ENCODE measurements at places on chromosomes 4 and X.

- H3K4me3 ChIP-seq: no peak overlapping the region
- no peak for DNase-seq
- no peaks in the 10 kb centered on the region for H3K27me3 ChIP-seq
- H3K4me1 ChIP-seq: no peaks in the 10 kb centered on the region
These were observed 708.1 kb downstream of the GLUD2 start for GRCh38 chrX:121755541-121755940.

DNA sequence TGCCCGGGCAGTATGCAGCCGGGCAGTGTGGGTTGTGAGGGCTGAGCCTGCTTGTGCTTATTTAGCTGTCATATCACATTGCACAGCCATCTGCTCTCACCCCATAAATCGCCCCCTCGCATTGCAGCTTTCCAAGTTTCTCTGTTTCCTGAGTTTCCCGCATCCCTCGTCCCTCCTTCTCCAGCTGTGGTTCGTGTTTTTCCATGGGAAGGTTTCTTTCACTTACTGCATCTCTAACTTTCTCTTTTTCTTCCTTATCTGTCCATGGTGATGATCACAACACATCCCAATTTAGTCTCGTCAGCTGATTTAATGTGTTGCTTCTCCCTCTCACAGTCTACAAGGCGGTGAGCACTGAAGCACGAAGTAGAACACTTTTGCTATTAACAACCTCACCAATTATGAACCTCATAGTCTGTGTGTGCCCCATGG is 118.1 kb downstream of the ENPP6 start:
- no peak overlapping the region for H3K4me3 ChIP-seq
- no peaks in the 10 kb centered on the region for H3K4me1 ChIP-seq
- no peaks in the 10 kb centered on the region for H3K27me3 ChIP-seq

- H3K4me1 ChIP-seq: peaks cover 5% of the 10 kb centered on the region
- H3K27me3 ChIP-seq: no peaks in the 10 kb centered on the region
- H3K27ac ChIP-seq: no peak overlapping the region
These were observed 133.8 kb downstream of the AFF1 start for GRCh38 chr4:87068583-87069021.

DNA sequence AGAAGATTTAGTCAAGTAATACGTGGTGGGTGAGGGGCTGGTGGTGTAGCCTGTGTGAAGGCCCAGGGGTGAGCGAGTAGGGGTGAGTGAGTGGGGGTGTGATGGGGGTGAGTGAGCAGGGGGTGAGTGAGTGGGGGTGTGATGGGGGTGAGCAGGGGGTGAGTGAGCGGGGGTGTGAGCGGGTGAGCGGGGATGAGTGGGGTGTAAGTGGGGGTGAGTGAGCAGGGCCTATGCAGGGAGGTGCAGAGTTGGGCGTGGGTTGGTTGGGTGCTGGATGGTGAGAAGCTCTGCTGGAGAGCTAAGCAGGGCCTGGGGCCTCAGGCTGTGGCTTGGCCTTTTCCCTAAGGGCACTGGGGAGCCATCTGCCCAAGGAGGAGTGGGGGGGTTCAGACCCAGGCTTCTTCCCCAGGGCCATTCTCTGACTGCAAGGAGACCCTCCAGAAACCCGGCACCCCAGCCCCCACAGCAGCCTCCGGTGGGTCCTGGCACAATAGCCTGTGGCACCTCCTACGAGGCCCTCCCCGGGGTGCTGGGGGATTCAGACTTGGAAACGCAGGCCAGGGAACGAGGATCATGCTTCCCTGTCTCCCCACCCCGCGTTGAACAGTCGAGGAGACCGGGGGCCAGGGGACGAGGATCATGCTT is 30.4 kb downstream of the SH3TC1 start:
- no peaks in the 10 kb centered on the region for H3K27me3 ChIP-seq
- H3K36me3 ChIP-seq: peaks cover 3% of the 10 kb centered on the region
- H3K27ac ChIP-seq: no peak overlapping the region
- no peak for DNase-seq
- peaks cover 7% of the 10 kb centered on the region for H3K4me1 ChIP-seq

DNA sequence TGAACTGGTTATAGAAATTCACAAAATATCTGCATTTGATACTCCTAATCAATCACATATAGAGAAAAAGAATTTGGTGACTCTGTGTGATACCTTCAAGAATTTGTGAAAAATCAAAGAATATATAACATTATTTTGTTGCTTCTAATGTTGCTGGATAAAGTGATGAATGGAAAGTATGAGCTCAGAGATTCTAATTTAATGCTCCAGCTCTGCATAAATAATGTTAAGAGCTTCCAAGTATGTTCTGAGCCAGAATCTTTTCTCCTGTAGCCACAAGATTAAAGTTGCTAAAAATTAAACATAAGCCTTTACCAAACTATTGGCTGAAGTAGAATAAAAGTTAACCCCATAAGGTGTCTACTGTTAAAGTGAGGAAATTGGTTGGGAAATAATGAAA is 294.7 kb upstream of the CT83 start:
- H3K27me3 ChIP-seq: no peaks in the 10 kb centered on the region
- H3K4me1 ChIP-seq: no peaks in the 10 kb centered on the region
- H3K36me3 ChIP-seq: no peaks in the 10 kb centered on the region
- no peak for DNase-seq

DNA sequence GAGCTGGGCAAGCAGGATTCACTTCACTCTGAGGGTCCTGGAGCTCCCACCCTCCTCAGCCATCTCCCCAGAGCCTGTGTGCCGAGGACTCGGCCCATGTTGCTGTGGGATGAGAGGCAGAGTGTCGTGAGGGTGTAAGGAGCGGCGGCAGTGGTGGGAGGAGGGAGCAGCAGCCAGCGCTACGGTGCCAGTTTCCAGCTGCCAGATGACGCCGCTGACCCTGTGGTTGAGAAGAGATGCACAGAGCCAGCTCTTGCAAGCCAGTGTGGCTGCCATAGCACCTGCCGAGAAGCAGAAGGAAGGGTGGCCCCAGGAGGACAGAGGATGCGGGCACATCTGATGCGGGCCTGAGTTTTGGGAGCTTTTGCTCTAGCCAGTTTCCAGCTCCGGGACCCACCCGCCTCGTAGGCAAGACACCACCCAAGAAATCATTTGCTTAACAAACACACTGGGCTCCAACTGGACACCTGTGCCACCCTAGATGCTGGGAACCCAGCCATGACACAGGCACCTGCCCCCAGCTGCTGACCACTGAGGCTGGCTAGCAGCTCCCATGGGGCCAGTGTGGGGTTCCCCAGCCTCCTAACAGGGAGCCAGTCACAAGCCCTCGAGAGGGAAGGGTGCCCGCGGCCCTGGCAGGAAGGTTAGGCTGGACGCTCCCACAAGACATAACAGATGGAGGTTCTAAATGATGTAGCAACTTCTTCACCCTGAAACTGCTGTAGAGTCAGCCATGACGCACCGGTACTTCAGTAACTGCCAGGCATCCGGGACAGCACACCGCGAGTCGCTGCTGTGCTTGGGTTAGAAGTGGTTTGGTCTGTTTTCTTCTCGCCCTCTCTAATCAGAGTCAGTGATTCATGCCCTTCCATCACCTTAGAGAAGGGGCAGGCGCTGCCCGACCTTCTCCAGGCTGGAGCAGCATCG is 8.9 kb downstream of the MSANTD1 start:
- H3K27me3 ChIP-seq: no peaks in the 10 kb centered on the region
- DNase-seq: peak; percentile 18
- H3K36me3 ChIP-seq: no peaks in the 10 kb centered on the region

GRCh38 chrX:5474282-5474681 is 754.4 kb downstream of the NLGN4X start:
- no peaks in the 10 kb centered on the region for H3K36me3 ChIP-seq
- no peaks in the 10 kb centered on the region for H3K4me1 ChIP-seq
- no peak overlapping the region for H3K27ac ChIP-seq
- H3K4me3 ChIP-seq: no peak overlapping the region

- H3K27ac ChIP-seq: no peak overlapping the region
- H3K36me3 ChIP-seq: peaks cover 7% of the 10 kb centered on the region
- no peaks in the 10 kb centered on the region for H3K4me1 ChIP-seq
- DNase-seq: no peak
- no peaks in the 10 kb centered on the region for H3K27me3 ChIP-seq
These were observed 8.2 kb downstream of the MTHFD2L start for GRCh38 chr4:74166135-74166534.

- no peaks in the 10 kb centered on the region for H3K36me3 ChIP-seq
- H3K27ac ChIP-seq: 0 out of 2 replicates have a peak overlapping the region, but pooled peaks have one; percentile 15
- H3K4me1 ChIP-seq: peaks cover 19% of the 10 kb centered on the region
- DNase-seq: no peak
- no peak overlapping the region for H3K4me3 ChIP-seq
- no peaks in the 10 kb centered on the region for H3K27me3 ChIP-seq
These were observed 24.1 kb downstream of the SH3KBP1 start for GRCh38 chrX:19863212-19863856.

DNA sequence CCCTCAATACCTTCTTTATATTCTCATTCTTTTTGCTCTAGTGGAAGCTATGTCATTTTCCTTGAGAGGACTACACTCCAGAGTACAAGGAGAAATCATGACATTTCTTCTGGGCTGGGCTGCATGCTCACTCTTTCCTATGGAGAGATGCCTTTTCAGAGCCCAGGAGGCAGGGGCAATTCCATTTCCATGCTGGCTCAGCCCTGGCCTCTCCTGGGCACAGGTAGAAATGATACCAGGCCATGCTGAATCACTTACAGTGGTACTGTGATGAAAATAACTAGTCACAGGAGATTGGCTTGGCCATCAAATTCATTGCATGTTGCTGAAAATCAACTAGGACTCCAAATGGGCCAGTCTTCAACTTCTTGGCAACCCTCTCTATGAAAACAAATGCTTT is 34.0 kb upstream of the PPARGC1A start:
- no peak overlapping the region for H3K4me3 ChIP-seq
- peaks cover 30% of the 10 kb centered on the region for H3K4me1 ChIP-seq
- H3K27me3 ChIP-seq: no peaks in the 10 kb centered on the region
- H3K36me3 ChIP-seq: no peaks in the 10 kb centered on the region
- peak overlapping the region; percentile 58 for H3K27ac ChIP-seq

DNA sequence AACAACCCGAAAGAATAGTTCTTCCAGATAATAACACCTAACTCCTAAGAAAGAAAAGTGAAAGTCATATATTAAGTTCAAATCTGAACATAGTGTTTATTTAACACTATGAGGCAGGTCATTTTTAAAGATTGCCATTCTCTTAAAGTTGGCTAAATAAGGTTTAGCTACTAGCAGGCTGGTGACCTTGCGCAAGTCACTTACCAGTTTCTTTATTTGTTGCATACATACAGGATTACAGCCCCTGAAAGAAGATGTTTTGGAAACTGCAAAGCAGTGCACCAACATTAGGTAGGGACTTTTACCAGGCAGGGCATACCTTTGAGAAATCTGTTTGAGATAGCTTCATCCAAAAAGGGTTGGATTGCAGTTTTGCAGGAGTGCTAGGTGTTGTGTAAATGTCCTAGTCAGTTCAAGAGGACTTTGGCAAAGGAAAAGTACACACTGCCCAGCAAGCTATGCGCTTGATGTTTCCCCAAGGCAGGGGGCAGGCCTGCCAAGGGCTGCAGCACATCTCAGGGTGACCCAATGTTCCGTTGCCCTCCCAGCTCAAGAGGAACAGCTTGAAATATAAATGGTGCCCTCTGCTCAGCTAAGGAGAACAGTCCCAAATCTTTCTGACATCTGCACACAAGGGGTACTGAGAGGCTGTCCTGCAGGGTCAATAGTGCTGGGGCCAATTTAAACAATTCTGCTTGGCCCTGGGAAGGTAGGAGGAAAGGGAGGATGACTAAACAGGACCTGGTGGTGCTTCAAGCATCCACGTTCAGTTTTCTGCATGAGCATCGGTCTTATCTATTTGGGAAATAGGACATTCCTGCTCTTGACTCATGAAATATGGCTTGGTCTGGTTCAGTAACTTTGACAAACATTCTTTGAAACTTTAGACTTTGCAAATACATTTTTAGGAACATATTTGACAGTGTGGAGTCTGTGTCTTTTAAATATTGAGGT is 130.8 kb downstream of the COL4A6 start:
- no peaks in the 10 kb centered on the region for H3K36me3 ChIP-seq
- no peak overlapping the region for H3K4me3 ChIP-seq
- H3K27me3 ChIP-seq: no peaks in the 10 kb centered on the region
- peaks cover 36% of the 10 kb centered on the region for H3K4me1 ChIP-seq
- no peak overlapping the region for H3K27ac ChIP-seq

- no peak overlapping the region for H3K27ac ChIP-seq
- DNase-seq: no peak
- no peaks in the 10 kb centered on the region for H3K27me3 ChIP-seq
- H3K36me3 ChIP-seq: no peaks in the 10 kb centered on the region
- no peak overlapping the region for H3K4me3 ChIP-seq
These were observed 895.6 kb downstream of the RAB28 start for GRCh38 chr4:12588582-12588981.

DNA sequence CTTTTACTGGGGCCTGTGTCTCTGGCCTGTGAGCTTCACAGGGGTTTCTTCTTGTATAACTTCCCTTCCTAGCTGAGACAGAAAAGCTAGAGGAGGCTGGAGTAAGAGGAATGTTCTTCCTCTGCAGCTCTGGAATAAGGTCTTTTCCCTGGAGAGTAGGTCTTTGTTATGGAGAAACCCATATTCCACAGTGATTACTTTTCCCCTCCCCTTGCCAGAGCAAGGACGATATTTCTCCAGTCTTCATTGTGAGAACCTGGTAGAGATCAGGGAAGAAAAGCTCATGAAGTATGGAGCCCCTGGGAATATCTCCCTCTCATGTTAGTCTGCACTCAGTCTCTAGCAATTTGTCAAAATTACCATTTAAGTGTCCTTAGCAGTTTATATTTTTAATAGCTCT is 18.7 kb upstream of the GLRB start:
- no peak overlapping the region for H3K4me3 ChIP-seq
- H3K36me3 ChIP-seq: no peaks in the 10 kb centered on the region
- H3K27me3 ChIP-seq: no peaks in the 10 kb centered on the region
- no peak for DNase-seq
- H3K4me1 ChIP-seq: no peaks in the 10 kb centered on the region
- H3K27ac ChIP-seq: no peak overlapping the region

- H3K27ac ChIP-seq: no peak overlapping the region
- DNase-seq: no peak
- H3K27me3 ChIP-seq: no peaks in the 10 kb centered on the region
- H3K36me3 ChIP-seq: no peaks in the 10 kb centered on the region
These were observed 48.9 kb downstream of the WWC2 start for GRCh38 chr4:183147983-183148382.

DNA sequence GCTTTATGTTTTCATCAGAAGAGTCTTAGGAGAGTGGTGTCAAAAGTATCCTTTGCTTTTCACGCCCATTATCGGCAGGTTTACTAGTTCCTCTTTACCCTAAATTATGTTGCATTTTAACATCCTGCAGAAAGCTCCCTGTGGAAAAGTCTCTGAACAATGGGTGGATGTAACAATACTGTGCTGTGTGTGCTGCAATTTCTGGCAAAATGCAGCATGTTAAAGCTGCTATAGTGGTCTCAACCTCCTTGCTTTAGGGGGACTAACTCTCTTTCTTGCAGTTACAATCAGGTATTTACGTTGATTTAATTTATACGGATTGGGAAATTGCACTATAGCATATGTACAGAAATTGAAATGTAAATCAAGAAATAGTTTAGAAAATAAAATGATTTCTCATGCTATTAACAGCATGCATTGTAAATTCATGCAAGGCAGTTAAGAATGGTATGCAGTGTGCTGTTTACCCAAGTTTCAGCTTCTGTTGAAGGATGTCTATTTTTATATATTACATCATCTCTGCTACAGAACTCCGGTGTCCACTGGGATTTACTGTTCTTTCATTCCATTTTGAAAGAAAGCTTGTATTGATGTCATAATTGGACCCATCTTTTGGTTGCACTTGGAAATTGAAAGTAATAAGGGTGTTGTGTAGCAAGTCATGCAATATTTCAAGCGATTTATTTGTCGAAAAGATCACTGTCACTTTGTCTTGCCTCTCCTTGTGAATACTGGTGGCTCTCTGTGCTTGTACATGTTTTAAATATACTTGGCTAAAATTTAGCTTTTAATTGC is 145.7 kb downstream of the RAPGEF2 start:
- DNase-seq: peak; percentile 70
- peak overlapping the region; percentile 12 for H3K4me3 ChIP-seq
- peak overlapping the region; percentile 84 for H3K27ac ChIP-seq
- H3K36me3 ChIP-seq: peaks cover 42% of the 10 kb centered on the region
- no peaks in the 10 kb centered on the region for H3K27me3 ChIP-seq

Data from SJSA1 (cell line).